ENCODE measurements at places on chromosomes 2 and 18.

GRCh38 chr2:237597196-237598145 is 6.9 kb upstream of the RAB17 start:
- DNase-seq = no peak

DNA sequence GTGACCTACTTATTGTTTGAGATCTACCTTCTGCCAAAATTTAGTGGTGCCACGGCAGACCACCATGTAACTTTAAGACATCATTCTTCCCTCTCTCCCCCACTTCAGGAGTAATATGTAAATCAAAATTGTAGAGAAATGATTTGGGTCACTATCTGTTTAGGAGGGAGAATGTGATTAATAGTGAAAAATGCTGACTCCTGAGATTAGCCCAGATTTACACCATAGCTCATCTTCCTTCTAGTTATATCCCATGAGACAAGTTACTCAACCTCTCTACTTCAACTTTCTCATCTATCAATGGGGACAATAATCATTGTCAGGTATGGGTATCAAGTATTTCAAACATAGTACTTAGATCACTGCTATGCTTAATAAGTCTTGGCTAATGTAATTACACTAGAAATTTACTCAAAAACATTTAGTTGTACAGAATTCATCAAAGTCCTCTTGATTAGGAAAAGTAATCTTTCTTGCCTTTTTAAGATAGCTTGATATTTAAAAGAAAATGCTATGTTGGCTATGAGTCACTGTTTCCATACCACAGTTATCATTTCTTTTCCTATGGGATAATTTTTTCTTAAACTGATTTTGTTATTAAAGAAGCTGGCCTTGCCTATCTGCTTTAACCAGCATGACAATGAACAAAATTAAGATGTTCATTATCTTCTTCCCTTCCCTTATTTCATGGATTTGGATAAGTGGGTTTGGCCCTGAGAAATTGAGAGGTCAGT is 1038.9 kb upstream of the ZEB2 start:
- DNase-seq = no peak

DNA sequence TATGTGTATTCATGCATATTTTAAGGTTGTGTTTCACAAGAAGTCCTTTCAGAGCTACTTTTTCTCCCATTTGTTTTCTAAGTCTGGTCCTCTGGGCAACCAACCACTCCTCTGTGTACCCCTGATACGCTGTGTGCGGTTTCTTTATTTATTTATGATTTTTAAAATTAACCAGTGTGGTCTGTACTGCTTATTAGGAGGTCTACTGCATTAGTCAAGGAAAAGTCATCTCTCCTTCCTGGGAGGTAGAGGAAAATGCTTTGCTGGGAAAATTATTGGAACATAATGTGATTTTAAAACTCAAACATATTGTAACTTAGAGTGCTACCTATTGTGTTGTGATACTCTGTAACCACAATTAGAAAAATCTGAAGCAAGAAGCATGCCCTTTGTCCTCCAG is 1404.3 kb downstream of the SUCLG1 start:
- DNase-seq = no peak

DNA sequence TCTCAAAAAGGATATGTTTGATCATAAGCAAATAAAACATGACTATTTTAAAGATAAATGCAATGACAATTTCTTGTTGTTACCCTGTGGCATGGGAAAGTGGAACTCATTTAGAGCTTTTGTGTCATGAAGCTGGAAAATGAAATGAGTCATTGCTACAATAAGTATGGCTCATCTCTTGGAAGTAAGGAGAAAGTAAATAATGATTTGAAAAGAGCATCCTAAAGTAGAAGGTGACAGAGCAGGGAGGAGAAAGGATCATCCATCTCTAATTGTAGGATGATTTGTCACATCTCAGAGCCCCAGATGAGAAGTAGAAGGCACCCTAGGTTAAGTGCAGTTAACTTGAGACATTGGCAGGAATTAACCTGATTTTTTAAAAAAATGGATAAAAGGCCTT is 200.5 kb downstream of the CPS1 start:
- no peak for DNase-seq

GRCh38 chr2:79831961-79832360 is 319.1 kb downstream of the CTNNA2 start:
- no peak for DNase-seq

DNA sequence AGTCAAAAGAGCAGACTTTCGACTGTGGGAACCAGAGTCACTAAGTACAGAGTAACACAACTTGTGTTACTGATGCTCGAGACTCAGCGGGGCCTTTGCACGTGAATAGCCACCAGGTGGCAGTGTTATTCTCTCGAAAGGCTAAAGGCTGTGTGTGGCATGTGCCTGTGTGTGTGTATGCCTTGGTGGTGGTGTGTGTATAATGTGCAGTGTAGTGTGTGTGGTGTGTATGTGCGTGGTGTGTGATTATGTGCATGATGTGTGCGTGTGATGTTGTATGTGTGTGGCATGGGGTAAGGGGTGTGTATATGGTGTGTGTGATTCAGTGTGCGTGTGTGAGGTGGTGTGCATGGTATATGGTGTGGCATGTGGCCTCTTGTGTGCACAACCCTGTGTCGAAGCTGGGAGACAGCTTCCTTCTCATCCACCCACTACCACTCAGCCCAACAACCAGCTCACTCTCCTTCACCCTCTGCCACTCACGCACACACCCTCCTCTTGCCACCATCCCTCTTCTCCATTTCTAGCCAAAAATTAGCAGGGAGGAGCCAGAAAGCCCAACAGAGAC is 83.0 kb upstream of the ZNF532 start:
- DNase-seq = no peak

- no peak for DNase-seq
Measured at GRCh38 chr18:62258616-62259015, 66.5 kb upstream of the TNFRSF11A start.

- DNase-seq = no peak
Measured at GRCh38 chr2:36468463-36469105, 113.0 kb downstream of the CRIM1 start.

DNA sequence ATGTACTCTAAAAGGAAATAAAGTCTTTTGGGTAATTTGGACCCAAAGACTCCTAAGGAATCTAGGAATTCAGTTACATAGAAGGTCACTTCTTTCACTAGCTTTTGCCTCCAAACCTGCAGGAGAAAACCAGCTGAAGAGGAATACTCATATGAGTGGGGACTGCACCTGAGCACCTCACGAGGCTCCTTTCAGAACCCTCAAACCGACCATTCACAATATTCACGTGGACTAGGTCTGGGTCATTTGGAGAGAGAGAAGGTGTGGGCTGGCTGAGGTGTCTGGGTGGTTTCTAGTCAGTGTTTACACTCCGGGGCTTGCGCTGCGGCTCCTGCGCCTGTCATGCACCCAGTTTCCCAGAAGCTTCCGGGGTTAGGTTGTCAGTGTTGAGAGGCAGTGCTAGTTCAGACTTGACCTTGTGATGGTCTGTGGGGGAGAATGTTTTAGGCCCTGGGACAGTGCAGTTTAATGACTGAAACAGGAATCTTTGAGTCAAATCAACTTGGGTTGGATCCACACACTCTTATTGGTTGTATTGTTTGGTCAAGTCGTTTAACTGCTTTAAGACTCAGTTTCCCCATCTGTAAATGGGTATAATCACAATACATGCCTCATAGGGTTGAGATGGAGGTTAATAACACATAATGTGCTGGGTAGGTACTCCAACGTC is 78.4 kb downstream of the LIMS1 start:
- DNase-seq = no peak

DNA sequence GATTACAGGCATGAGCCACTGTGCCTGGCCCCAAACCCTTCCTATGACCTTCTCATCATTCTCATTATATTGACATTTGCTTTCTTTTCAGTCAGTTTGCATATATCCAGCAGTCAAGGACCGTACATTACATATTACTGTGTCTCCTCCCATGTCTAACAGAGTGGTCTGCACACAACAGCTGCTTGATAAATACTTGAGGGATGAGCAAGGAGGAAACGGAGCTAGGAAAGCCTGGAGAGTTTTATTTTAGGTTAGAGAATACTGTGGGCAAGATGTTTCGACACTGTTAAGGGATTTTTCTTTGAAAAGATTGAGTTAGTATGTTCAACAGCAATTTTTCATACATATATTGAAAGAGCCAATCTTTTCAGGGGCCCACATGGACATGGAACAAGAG is 76.2 kb upstream of the CHRNA1 start:
- no peak for DNase-seq

DNA sequence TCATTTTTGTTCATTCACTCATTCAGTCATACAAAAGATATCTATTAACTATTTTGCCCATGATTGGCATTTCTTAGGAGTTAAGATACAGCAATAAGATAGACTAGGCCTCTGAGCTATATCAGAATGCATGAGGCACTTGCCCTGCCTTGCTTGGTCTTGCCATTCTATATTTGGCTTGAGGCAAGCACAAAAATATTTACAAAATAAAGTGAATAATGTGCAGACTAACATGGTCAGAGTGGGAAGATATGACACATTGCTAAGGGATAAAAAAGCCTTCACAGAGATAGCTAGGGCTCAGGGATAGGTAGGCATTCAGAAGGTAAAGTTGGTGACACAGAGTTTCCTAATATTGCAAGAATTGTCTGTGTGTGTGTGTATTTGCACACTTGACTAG is 75.0 kb upstream of the MMADHC start:
- no peak for DNase-seq

GRCh38 chr2:191582355-191582754 is 95.6 kb upstream of the NABP1 start:
- DNase-seq = no peak

GRCh38 chr18:30746224-30746623 is 296.3 kb downstream of the DSC3 start:
- no peak for DNase-seq

DNA sequence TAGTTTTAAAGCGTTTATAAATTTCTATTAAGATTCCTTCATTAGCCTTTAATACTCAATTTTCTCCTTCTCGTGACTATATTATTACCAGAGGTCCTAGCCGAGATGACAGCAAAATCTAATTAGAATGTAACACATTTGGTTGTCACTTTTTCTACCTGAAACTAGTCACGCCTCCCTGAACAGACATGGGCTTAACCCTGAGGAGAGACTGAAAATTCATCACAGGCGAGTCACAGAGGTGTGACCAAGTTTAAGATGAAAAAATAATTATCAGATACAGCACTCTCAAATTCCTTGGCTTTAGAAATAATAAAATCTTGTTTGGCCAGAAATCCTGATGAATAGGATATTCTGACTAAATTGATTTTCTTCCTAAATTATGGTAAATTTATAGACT is 834.4 kb upstream of the SLC39A10 start:
- DNase-seq = no peak

- no peak for DNase-seq
Measured at GRCh38 chr18:48933578-48934414, 17.0 kb downstream of the SMAD7 start.

- no peak for DNase-seq
Measured at GRCh38 chr18:48952287-48953103, 1.7 kb upstream of the SMAD7 start.

- DNase-seq = no peak
Measured at GRCh38 chr2:171706152-171706803, 19.0 kb downstream of the DYNC1I2 start.

DNA sequence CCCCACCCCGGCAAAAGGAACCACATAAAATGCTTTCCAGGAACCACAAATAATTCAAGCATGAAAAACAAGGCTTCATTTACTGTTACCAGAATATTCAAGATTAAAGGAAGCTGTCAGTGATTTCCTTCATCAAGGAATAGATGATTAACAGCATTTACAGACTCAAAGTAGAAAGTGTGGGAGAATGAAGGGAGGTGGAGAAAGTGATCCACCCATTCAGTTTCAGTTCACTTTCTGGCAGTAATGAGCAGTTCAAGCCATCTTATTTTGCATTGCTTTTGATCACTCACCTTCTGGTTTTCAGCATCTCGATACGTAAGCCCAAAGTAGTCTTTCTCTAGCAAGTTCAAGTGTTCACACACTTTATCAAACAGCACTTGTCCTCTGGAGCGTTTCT is 99.0 kb downstream of the EPB41L3 start:
- DNase-seq = no peak

All from stimulated activated CD8-positive, alpha-beta memory T cell treated with anti-CD3 and anti-CD28 coated beads, Interleukin-15, amount 100 ng/mL, for 24 hours (primary cell).